ENCODE measurements at places on chromosomes 2 and 18.

DNA sequence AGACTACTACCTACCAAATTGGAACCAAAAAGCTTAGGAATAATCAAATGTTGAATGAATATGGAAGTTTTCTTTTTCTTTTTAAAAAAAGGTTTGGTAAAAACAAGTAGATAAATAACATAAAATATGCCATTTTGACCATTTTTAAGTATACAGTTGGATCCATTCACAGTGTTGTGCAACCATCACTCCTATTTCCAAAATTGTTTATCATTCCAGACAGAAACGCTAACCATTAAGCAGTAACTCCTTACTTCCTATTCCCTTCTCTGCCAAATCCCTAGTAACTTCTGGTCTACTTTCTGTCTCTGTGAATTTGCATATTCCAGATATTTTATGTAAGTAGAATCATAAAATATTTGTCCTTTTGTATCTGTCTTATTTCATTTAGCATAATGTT lies 39.8 kb downstream of the CD302 start:
- DNase-seq = no peak

DNA sequence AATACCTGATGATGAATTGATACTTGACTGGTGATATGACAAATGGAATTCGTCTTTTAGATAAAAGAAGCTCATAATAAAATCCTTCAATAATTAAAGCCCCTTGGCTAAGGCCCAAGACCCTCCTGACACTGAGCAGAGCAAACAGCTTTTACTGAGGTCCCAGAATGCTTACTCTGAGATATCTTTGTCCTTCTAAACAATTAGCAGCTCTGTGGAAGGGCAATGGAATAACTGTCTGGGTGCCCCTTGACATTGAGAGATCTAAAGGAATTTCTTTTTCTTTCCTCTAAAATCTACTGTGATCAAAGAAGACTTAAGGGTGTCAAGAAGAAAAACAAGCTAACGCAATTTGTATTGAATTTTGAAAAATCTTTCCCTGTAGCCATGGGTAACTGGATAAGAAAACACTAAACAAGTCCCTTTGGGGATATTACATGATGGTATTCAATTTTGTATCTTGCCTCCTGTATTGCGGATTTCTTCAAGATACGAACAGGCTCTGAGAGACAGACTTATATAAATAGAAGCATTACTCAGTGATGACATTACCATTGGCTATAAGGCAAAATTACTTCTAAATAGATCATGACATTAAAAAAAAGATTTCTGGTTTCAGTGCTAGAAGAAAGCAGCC lies 128.8 kb downstream of the MREG start:
- no peak for DNase-seq

DNA sequence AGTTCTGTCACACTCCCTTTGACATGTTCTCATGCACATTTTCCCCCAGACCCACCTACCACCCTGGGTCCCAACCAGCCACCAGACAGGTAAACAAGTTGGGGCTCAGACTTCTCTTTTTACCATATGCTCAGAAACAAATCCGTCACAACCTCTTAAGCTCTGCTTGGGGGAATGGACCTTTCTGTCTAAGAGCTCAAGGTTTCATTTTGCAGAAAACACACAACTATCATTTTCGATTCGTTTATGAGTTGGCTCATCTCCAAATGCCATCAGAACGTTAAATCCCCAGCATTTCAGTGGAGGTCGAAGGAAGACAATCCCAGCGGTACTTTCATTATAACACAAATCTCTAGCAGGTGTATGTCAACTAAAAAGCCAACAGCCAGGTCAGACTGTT lies 30.6 kb upstream of the NCK2 start:
- DNase-seq = no peak

DNA sequence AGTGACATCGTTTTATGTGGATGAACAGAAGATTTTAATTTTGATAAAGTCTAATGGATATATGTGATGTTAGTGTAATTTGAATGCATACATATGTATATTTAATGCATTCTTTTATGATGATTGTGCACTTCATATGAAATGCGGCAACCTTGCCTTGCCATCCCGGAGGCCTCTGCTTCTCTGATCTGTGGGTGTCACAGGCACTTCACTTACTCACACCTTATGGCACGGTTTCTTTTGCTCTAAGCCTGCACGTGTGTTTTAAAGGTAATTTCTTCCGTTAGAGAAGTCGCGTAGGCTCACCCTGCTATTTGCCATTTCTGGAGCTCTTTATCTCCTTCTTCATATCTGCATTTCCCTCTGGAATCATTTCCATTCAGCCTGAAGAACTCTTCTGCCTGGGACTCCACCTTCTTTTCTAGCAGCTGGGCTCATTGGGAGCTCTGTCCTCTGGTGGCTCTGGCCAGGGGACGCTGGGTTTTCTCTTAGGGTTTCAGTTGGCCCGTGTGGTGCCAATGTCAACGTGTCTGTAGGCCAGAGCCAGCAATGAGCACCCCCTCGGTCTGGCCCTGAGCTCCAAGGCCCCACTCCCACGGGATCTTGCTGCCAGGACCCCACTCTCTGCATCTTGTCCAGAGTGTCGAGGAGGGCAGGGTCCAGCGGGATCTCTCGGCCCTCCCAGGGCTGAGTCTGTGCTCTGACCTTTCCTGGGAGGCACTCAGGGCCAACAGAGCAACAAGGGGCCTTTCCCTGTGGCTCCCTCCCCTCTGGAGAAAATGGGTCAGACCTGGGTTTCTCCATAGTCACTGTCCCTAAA lies 97.3 kb downstream of the RTP5 start:
- DNase-seq = peak; percentile 28

DNA sequence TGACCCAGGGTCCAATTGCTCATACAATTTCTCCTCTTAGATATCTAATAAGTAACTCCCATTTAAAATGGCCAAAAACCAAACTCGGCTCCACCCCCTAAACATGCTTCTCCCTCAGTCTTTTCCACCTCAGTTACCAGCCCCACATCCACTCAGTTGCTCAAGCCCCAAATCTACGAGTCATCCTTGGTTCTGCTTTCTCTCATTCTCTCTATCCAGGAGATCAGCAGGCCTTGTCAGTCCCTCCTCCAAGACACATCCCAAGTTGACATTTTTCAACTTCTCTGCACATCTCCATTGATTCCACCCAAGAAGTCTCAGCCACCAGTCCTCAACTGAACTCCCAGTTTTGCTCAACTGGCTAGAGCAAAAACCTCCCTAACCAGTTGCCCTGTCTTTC lies 40.5 kb upstream of the RTN4 start:
- DNase-seq = no peak

DNA sequence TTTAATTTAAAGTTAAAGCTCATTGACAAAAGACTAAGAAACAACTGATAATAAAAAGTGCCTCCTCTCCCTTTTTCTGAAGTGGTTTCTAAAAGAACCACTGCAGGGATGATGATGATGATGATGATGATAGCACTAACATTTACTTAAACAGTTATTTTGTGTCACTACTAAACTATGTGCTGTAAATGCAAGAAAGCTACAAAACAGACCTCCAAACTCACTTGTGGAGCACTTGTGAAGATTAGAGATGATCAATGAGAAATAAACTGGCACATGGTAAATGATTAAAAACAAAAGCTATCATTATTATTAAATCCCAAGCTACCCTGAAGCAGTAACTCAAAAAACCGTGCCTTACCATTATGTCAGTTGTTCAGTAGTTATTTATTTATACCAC lies 88.7 kb downstream of the SLC8A1 start:
- no peak for DNase-seq

GRCh38 chr2:9330612-9331270 lies 92.6 kb downstream of the ITGB1BP1 start:
- DNase-seq = no peak

GRCh38 chr2:30608643-30609042 lies 161.6 kb downstream of the LCLAT1 start:
- DNase-seq = no peak

DNA sequence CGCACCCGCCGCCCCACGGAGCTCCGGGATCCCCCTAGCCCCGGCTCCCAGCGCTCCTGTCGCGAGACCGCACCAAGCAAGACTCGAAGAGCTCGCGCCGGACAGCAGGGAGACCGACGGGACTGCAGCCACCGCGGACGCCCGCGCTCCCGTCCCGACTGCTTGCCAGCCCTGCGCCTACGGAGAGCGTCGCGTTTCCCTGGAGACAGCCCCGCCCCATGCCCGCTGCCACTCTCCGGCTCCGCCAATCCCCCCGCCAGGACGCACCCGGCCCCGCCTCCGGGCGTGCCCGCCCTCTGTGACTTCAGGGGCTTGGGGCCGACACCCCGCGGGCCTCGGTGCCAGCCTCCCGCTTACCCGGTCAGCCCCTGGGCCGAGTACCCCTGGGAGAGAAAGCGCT lies at the start of gene ANKMY1:
ANKMY1 (minus strand) TSS at position 181 of the 400 bp plus-strand sequence. CDS start 653 bp downstream, outside the sequence.
- DNase-seq = no peak

DNA sequence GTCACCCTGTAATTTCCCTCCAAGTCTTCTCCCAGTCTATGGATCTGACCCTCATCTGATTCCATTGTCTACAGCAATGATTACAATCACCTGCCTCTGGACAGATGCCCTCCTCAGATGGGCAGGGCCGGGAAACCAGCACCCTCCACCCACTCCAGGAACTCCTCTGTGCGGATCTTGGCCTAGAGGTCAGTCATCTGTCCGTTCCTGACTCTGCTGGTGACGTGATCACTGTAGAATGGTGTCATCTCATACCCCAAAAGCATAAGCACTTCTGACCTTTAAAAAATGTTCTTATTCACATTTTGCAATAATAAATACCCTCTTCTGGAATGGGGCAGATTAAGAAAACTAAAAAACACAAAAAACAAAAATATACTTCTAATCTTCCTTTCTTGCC lies 29.5 kb upstream of the BZW1 start:
- DNase-seq = no peak

GRCh38 chr2:10243926-10244270 lies 58.8 kb upstream of the HPCAL1 start:
- DNase-seq = no peak

DNA sequence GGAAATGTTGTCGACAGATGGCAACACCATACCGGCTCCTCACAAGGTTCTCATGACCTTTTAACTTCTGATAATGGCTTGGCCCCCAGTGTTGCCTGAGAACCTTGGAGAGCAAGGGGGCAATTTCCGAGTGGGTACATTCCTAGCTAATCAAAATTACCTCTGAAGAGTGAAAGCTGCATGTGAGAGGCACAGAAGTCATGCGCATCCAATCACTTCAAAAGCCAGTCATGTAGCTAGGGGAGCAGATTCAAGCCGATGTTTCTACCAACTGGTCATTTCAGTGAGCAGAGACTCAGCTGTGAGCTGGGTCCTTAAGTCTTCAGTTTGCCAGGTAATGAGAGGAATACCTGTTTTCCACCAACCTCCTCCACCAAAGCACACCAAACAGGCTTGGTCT lies 111.4 kb downstream of the LIPG start:
- DNase-seq = no peak

DNA sequence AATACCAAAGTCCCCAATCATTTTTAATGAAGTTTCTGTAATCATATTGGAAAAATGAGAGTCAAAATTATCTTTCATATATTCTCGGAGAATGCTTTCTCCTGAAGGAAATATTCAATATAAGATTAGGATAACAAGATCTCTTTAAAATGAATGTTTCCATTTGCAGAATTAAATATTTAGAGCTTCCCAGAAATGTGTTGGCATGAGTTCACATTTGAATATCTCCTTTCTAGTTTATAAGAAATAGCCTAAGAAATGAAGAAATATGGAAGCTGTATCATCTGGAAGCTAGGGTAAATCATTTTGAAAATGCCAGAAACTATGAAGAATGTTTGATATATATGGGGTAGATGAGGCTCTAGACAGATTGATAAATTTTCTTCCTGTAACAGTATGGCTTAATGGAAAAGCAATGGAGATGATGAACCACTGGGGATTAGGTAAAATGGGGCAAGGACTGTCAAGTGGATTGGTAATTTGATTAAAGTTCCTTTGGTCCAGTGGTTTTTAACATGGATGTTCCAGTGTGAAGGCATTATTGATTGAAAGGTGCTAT lies 184.6 kb upstream of the ZNF804A start:
- DNase-seq = no peak

GRCh38 chr2:8314063-8314462 lies 367.8 kb upstream of the ID2 start:
- DNase-seq = no peak

GRCh38 chr2:100419915-100420314 lies 2.4 kb upstream of the CHST10 start:
- no peak for DNase-seq

- DNase-seq = no peak
These were observed 90.5 kb downstream of the CHST9 start for GRCh38 chr18:27094621-27095020.

DNA sequence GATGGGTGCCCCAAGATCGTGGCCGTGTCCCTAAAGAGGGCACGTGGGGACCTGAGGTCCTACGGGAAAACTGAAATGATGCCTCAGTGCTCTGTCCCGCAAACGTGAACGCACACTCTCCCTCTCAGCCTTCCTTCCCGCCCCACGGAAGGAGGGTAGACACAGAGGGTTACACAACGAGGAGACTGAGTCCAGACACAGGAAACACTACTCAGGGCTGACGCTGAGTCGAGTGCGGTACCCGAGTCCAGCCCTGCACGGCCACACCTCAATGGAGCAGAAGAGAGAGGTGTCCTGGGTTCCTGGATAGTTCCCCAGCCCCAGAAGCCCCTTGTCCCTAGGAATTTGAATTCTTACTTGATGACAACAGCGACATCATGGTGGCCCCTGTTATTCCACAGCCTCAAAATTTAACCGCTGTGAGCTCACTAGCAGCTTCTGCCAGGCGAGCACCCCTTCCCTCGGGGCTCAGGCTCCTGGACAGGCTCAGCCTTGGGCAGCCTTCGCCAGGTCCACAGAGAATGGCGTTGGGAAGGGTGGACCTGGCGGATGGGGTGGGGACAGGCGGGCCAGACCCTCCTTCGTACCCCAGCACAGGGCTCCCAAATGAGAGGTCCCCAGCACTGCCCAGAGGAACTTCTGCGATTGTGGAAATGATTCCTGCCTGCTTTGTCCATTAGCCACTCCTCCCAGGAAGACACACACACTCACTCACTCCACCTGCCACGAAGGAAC lies 980 bp upstream of the RNPEPL1 start:
- no peak for DNase-seq

GRCh38 chr2:223890721-223891120 lies 53.3 kb upstream of the AP1S3 start:
- no peak for DNase-seq

DNA sequence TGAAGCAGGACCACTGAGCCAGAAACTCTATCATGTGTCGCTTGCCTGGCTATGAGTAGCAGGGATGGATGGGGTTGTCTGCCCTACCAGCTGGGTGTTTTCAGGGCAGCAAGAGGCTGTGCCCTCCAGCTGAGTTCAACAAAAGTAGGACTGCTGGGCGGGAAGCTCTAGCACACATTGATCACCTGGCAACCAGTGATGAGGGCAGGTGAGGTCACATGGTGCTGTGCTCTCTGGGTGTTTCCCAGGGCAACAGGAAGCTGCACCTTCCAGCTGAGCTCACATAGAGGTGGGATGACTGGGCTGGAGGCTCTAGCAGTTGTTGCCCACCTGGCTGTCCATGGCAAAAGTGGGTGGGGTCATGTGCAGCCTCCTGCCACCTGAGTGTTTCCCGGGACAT lies 487.3 kb upstream of the VWC2L start:
- no peak for DNase-seq

DNA sequence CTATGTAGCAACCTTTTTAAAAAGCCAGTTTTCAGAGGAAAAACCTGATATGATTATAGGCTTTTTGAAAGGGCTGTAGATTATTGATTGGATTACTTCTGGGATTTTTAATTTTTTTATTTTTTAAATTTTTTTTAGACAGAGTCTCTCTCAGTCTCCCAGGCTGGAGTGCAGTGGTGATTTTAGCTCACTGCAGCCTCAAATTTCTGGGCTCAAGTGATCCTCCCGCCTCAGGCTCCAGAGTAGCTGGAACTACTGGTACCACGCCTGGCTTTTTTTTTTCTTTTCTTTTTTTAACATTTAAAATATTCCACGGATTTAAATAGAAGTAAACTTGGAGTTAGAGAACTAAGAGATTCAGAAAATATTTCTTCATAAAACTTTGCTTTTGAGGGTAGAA lies 1.2 kb downstream of the MRPL19 start:
- no peak for DNase-seq
